ENCODE measurements at places on chromosomes 11 and 22.

- DNase-seq = no peak
Measured at GRCh38 chr11:64224891-64225607, 937 bp downstream of the TRPT1 start.

- no peak for DNase-seq
Measured at GRCh38 chr11:19445771-19446170, 205.0 kb upstream of the E2F8 start.

- DNase-seq = no peak
Measured at GRCh38 chr11:36243641-36244040, 45.6 kb downstream of the COMMD9 start.

DNA sequence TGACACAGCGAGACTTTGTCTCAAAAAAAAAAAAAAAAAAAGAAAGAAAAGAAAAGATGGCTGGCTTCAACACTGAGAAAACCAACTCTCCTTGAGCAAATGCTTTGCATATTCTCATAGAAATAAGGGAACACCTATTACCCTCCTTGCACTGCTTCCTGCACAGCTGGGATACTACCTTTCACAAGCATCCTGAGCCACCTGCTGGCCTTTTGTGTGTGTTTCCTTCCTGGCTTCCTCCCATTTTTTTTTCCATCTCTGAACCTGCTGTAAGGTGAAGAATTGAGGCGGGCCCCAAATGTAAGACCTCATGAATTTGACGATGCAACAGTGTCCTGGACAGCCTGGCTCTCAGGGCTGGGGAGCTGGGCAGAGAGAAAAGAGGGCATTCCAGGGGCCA lies 1.9 kb upstream of the RFPL3 start:
- DNase-seq = no peak

DNA sequence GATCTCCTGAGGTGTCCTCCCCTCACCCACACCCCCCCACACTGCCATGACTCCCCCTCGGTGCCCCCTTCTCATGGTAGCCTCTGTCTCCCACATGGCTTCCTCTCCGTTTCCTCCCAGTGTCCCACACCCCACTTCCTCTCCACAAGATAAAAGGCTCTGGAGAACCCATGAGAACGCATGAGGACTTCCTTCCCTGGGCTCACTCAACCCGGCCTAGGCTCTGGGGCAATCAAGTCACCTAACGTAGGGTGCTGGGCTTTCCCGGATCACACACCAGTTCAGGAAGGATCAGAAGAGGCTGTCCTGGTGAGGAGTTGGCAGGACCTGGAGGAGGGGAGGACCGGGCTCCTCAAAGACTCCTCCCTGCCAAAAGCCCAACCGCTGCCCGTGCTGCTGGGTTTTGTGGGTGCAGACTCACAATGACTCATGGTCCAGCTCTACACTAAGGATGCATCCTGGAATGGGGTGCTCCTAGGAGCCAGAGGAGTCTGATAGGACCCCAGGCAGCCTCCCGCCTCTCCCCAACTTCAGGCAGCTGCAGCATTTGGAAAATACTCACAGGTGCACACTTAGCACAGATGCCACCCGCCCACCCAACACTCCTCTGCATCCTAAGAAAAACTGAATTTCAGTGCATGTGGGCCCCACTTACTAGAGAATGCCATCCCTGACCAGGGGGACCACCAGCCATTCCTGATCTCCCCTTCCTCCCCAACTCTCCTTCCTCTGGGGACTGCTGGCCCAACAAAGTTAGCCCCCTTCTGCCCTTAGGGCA lies 21.0 kb downstream of the SLC22A12 start:
- no peak for DNase-seq

- no peak for DNase-seq
Measured at GRCh38 chr11:64571050-64571409, 20.0 kb upstream of the SLC22A12 start.

DNA sequence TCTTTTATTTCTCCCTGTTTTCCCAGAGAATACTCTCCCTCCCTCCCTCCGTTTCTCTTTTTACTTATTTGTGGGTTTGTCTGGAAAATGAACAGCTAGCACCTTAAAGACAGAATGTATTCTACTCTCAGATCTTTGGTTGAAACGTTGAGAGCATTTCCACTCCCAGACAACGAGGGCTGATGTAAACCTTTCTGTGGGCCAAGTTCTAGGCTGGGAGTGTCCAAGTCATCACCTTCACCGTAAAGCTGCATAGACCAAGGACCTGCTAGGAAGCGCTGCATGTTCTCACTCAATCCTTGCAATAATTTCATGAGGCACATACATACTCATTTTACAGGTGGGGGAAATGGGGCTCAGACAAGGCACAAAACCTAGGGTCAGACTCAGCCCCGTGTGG lies 32.4 kb downstream of the MYH9 start:
- no peak for DNase-seq

- no peak for DNase-seq
Measured at GRCh38 chr11:127804747-127805400, 782.5 kb downstream of the ETS1 start.

- no peak for DNase-seq
Measured at GRCh38 chr22:48866906-48867681, 960.6 kb downstream of the BRD1 start.

- DNase-seq = no peak
Measured at GRCh38 chr11:230431-230830, 5.7 kb downstream of the SIRT3 start.

- no peak for DNase-seq
Measured at GRCh38 chr11:126145954-126146353, 65.5 kb downstream of the RPUSD4 start.

GRCh38 chr11:27357250-27357649 lies 5.8 kb downstream of the CCDC34 start:
- DNase-seq = no peak

DNA sequence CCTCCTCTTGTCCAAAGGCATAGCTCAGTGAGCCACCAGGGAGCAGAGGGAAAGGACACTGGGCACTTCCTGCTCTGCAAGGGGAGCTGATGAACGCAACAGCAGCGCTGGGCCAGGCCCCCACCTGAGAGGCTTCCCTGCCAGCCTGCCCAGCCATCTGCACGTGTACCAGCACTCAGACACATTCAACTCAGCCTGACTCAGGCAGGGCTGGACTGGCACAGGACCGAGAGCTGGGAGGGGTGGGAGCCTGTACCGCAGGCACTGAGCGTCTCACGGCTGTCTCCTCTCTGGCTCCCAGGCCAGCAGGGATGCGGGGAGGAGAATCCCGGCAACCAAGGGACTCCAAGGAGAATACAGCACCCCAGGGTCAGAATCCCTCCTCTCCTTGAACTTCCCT lies 411.8 kb downstream of the CTTN start:
- no peak for DNase-seq

DNA sequence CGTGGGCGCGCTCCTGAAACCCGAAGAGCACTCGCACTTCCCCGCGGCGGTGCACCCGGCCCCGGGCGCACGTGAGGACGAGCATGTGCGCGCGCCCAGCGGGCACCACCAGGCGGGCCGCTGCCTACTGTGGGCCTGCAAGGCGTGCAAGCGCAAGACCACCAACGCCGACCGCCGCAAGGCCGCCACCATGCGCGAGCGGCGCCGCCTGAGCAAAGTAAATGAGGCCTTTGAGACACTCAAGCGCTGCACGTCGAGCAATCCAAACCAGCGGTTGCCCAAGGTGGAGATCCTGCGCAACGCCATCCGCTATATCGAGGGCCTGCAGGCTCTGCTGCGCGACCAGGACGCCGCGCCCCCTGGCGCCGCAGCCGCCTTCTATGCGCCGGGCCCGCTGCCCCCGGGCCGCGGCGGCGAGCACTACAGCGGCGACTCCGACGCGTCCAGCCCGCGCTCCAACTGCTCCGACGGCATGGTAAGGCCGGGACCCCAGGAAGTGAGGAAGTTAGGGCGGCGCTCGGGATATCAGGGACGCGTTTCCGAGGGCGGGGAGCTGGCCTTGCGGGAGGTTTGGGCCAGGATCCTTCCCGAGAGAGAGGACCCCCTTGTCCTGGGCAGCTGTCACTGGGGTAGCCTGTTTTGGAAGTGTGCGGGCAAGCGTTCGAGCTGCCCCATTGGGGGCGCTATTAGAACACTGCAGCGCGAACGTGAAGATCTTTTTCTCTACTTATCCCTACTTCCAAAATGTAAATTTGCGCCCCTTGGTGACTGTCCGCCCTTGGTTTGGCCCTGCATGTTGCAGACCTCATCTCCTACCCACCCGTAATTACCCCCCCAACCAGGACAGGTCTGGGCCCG lies 796 bp downstream of the MYOD1 start:
- peak; percentile 19 for DNase-seq

DNA sequence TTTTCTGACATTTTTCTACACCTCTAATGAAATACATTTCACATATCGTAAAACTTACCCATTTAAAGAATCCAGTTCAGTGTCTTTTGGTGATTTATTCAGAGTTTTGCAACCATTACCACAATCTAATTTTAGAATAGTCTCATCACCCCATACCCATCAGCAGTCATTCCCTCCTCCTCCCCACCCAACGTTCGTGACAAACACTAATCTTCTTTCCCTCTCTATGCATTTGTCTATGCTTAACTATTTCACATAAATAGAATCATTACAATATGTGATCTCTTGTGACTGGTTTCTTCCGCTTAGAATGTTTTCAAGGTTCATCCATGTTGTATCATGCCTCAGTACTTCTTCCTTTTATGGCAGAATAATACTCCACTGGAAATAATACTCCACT lies 9.5 kb downstream of the TTC28 start:
- DNase-seq = no peak

DNA sequence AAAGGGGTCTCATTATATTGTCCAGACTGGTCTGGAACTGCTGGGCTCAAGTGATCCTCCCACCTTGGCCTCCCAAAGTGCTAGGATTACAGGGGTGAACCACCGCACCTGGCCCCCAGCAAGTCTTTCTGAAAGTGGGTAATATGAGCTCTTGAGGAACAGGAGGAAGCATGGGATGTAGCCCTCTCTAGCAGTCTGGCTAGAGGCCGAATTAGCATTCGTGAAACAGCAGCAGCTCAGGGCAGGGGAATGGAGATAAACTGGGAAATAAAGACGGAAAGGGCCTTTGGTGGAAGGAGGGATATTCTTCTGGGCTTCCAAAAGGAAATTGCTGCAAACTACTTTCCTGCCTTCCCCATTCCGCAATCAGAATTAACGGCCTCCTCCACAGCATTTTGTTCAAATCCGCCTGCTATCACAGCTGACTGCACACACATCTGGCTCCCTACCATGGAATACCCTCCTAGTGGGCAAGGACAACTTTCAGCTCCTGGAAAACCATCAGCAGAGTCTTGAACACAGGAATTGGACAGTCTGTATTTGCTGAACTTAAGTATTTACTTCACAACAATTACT lies 44.3 kb downstream of the MICAL3 start:
- DNase-seq = no peak

GRCh38 chr11:130062026-130062425 lies 7.7 kb upstream of the APLP2 start:
- DNase-seq = no peak

GRCh38 chr11:68128682-68129327 lies 7.6 kb upstream of the CHKA start:
- DNase-seq = peak; percentile 81

DNA sequence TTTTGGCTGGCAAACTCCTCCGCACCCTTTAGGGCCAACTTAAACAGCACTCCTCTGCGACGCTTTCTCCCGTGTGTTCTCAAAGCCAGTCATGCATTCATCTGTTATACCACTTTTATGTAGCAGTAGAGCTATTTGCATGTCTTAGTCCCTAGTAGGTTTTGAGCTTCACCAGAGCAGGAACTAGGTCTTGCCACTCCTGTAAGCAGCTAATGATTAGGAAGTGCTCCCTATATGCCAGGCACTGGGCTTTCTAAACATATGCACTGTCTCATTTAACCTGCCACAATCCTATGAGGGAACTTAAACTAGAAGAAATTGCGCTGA lies 180.8 kb downstream of the DBX1 start:
- DNase-seq = no peak

DNA sequence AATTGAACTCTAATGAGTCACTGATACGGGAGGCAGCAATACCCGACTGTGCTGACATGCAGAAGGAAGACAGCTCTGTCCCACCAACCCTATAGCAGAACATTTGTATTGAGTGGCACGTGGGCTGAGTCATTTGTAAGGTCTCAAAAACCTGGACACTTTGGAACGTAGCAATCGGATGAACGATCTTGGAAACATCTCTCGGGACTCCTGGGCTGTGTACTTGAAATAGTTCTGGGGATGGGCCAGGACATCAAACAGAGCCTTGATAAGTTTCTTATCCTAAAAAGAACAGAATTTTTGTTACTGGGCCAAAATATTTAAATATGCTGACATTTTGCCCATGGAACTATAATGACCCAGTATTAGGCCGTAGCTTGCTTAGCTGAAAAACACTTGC lies 17.1 kb upstream of the NRIP3 start:
- DNase-seq = peak; percentile 31

- DNase-seq = no peak
Measured at GRCh38 chr11:93775289-93775688, 8.8 kb upstream of the MED17 start.

GRCh38 chr22:39493759-39494158 lies 8.3 kb upstream of the MIEF1 start:
- DNase-seq = peak; percentile 71

DNA sequence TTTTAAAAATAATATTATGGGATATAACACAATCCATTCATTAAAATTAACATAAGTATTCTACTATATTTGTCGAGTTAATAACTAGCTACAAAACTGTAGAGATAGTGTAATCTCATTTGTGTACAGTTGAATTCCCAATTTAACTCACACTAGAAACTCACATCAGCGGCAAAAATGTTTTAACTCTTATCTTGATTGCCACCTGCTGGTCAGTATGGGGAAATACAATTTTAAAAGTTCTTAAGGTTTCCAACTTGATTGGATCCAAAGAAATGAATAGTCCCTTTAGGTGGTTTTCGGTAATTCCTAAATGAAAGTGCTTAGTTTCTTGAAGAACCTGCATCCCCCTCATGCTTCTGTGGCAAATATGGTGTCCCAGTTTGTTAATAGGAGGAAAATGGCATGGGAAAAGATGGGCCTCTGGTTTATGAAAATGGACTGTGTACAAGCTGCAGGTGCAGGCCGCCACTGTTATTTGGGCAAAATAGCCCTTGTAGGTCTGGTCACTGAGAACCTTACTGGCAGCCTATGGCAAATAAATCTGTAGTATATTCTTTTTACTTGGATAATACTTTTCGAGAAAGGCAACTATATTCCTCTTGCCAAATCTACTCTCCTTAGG lies 33.7 kb upstream of the SLC17A6 start:
- peak; percentile 13 for DNase-seq

- DNase-seq = no peak
Measured at GRCh38 chr11:126268361-126268707, 361 bp downstream of the SRPRA start.

Data from astrocyte (in vitro differentiated cells and primary cell).